Vagina (tissue), 2 donors: ENCODE measurements at places on chromosomes 5 and 9.

- DNase-seq = no peak
Observed at GRCh38 chr5:126794157-126794828, 17.4 kb downstream of the LMNB1 start.

- no peak for DNase-seq
Observed at GRCh38 chr9:115002371-115003120, 72.2 kb upstream of the TNFSF8 start.

GRCh38 chr5:98749046-98749445 lies 24.4 kb upstream of the RGMB start:
- DNase-seq = no peak

DNA sequence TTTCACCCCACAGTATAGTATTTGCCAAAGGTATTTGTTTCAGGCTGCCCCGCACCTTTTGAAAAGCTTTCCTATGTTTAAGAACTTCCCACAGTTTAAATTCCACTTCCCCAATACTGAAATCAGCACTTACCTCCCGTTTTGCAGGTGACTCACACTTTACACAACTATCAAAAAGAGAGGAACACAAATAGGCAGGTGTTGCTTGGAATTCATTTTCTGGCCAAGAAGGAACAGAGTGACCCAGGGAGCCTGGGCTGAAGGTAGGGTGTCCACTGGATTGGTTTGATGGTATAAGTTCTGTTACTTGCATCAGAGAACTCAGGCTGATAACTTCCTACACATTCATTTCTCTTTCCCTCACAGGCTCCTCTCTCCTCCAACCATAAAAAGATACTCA lies 60.1 kb upstream of the SLC30A5 start:
- DNase-seq = no peak

GRCh38 chr9:76701441-76702039 lies 62.7 kb upstream of the PCA3 start:
- no peak for DNase-seq

DNA sequence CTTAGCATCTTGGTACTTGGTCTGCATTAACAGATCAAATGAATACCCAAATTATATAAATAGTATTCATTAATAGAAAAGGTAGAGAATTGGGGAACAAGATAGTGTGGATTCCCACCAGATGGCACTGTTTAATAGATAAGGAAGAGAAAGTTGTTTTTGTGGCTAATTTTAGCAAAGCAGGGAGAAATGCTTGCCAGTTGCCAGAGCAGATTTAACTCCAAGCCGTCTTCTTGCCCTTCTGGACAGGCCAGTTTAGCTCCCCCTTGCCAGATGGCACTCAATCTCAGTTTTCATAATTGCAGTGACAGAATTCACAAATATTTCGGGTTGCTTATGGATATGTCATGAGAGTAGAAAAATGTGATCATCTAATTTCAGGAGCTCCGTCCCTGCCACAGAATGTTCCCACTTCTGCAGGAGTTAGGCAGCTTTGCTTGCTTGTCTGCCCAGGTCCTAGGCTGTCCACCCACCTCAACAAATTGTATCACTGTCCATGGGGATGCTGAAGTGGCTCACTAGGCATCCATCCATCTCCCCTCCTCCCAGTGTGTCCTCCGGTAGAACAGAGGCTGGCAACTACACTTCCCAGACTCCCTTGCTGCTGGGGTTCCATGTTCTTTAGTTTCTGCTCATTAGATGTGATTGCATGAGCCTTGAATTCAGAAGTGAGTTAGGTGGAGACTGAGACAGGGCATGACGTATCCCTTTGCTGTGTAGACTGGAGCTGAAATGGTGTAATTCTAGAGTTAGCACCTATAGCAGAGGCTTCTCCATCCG lies 11.8 kb upstream of the HEXB start:
- no peak for DNase-seq

DNA sequence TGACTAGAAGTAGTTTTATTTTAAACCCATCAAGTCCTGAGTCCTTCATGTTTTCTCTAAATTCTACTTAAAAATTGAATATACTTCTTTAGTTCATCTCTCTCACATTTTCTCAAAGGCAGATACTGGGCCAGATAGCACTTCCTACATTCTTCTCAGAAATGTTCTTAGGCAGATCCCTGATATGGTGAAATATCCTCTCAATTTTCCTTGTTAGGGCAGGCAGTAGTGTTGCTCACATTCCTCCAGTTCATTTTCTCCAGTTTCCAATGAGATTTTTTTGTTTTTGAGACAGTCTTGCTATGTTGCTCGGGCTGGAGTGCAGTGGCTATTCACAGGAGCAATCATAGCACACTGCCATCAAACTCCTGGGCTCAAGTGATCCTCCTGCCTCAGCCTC lies 5.7 kb downstream of the GCNT1 start:
- DNase-seq = no peak

DNA sequence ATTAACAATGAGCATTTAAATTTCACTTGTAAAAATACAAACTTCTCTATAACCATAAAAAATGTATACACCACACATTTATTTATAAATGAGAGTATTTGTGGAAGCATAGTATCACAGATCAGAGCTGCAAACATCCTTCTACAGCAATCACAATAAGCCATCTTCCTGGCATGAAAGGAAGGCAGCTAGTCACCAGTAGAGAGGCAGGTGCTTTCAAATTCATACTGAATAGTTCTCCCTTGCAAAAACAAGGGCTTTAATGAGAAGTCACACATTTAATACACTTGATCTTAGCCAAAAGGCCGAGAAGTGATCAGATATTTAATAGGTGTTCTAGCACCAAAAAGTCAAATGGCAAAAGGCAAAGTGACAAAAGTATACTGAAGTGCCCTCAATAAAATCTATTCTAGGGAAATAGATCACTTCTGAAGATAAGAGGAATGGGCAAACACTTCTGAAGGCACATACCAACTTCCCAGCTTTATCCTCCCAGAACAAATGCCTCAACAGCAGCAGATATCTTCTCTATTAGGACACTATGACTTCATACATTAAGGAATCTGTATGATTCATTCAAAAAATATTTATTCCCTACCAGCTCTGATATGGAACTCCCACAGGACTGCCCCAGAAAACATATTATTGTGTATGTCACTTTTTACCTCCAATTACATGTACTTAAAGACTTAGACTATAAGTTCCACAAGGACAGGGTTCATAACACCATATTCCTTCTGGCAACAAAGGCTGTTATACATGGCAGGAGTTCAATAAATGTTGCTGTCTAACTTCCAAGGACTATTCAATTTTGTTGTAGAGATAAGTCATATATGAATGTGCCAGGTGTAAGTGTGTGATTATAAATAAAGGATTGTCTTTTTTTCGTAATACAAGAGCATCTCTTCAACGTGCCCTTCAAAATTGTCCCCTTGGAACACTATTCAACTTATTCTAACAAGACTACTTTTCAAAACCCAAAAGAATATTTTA lies 31.7 kb downstream of the MAPKAP1 start:
- DNase-seq = no peak

GRCh38 chr9:12954441-12954840 lies 179.6 kb downstream of the LURAP1L start:
- DNase-seq = no peak

DNA sequence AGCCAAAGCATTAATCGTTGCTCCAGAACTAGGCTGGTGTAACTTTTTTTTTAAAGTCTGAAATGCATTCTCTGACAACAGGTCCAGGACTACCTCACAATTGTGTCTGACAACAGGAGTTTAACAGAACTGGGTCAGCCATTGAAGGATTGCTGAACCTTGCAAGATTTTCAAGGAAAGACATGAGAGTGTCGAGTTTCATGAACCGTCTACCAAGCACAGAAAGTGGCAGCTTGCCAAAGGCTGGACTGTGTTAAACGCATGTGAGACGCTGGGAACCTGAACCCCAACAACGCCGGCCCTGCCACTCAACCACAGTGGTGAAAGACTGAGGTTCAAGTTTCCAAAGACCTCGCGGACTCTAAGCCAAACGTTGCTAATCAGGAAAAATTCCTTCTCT lies 79.1 kb downstream of the LHFPL2 start:
- no peak for DNase-seq

DNA sequence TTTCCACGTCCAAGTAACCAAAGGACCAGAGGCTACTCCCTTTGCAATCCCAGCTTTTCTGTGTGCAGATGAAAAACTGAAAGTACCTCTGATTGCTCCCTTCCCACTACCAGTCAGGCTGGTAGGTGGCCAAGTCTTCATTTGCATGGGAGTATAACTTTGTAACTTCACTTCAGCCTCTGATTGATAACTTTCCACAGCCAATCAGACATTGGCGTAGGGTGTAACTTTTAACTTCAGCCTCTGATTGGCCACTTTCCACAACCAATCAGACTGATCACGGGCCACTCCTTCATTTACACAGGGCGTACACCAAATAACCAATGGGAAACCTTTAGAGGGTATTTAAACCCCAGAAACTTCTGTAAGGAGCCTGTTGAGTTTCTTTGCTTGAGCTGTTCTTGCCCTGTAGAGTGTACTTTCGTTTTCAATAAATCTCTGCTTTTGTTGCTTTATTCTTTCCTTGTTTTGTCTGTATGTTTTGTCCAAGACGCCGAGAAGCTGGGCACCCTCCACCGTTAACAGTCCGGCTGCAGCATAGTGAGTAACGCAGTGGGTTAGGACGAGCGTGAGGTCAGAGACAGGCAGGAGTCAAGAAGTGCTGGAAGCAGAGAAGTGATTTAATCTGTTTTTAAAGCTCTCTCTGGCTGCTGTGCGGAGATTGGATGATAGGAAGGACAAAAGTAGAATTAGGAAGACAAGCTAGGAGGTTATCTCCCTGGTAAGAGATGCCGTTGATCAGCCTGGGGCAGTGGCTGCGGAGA lies 3.5 kb upstream of the EXOSC2 start:
- DNase-seq = peak; percentile 95

- DNase-seq = no peak
Observed at GRCh38 chr9:120583958-120584369, 4.0 kb upstream of the CDK5RAP2 start.

DNA sequence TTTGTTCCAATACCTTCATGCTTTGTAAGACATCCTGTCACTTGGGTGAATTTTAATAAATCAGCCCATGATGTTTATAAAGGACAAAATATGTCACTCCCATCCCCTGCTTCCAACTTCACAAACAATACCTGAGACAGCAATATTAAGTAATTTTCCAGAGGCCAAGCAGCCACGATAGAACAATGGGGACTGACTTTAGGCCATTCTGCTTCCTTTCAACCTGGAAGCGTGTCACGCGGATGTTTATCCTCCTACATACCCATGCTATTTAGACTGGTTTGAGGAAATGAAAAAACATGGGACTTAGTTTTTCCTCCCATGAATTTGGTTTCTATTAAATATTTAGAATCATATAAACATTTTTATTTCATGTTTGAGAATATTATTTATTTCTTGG lies 82.9 kb downstream of the GRAMD2B start:
- no peak for DNase-seq

DNA sequence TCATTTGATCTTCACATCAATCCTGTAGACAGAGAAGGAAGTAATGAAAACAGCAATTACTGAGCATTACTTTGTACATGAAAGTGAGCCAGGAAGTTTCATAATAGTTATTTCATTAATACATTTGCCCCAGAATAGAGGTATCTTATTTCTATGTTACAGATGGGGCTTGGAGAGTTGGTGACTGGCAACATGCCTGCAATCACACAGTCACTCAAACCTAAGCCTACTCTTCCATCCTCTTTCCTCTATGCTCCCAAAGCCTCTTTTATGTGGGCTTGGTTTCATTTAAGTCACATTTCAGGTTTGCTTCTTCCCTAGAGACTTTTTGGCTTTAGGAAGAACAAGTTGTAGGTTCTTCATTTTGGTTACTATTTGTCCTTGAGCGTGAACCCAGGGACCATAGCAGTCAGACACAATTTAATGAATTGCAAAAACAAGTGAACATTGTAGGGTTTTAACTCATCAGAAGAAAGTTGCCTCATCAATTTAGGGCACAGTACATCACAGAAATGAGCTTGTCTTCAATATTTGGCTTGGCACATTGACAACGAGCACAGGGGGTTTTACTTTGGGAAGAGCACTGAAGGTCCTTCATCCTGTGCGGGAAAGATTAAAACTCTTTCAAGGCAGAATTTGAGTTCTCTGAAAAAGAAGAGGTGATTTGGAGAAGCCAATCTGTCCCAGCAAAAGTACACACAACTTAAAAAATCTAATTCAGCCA lies 381.1 kb downstream of the TMEM38B start:
- no peak for DNase-seq

DNA sequence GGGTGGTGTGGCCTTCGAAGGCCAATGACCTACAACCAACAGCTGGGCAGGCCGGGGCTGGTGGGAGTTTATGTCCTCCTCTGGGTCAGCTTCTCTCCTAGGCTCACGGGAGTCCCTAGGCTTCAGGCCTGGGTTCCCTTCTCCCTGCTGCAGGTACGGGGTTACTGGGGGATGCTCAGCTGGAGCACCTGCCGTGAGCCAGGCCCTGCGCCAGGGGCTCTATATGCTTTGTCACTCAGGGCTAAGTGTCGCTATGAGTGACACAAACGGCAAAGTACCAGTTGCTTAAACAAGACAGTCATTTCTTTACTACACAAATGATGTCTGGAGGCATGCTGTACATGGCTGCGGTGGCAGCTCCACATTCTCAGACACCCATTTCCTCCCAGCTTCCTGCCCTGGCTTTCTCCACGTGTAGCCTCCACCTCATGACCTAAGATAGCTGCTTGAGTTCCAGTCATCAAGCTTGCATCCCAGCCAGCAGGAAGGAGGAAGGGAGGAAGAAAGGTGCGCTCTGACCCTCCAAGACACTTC lies 22.5 kb upstream of the NINJ1 start:
- no peak for DNase-seq

GRCh38 chr5:31708089-31708488 lies 69.2 kb downstream of the PDZD2 start:
- no peak for DNase-seq

GRCh38 chr5:120678279-120678678 lies 214.2 kb downstream of the PRR16 start:
- DNase-seq = no peak

- no peak for DNase-seq
Observed at GRCh38 chr5:35758151-35758724, 98.5 kb upstream of the IL7R start.

DNA sequence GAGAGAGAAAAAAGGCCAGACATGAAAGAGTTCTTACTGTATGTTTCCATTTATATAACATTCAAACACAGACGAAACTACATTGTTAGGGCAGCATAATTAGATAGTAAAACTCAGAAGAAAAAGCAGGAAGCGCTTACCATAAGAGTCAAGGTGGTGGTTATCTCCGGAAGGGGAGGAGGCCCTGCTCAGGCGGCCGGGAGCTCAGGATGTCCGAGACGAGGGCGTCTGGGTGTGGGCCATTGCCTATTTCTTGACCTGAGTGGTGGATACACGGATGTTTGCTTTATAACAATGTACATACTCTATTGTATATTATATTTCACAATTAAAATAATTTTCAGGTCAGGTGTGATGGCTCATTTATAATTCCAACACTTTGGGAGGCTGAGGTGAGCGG lies 80.9 kb upstream of the COL5A1 start:
- no peak for DNase-seq
